Stimulated activated CD8-positive, alpha-beta memory T cell treated with anti-CD3 and anti-CD28 coated beads, Interleukin-4, amount 100 ng/mL, for 4 hours (primary cell): ENCODE measurements at places on chromosomes 1 and 21.

GRCh38 chr1:67745875-67746698 lies 61.1 kb downstream of the GADD45A start:
- DNase-seq = no peak

GRCh38 chr1:167276969-167277368 lies 56.3 kb downstream of the POU2F1 start:
- DNase-seq = no peak

GRCh38 chr1:15261155-15262002 lies 14.4 kb downstream of the FHAD1 start:
- DNase-seq = no peak

DNA sequence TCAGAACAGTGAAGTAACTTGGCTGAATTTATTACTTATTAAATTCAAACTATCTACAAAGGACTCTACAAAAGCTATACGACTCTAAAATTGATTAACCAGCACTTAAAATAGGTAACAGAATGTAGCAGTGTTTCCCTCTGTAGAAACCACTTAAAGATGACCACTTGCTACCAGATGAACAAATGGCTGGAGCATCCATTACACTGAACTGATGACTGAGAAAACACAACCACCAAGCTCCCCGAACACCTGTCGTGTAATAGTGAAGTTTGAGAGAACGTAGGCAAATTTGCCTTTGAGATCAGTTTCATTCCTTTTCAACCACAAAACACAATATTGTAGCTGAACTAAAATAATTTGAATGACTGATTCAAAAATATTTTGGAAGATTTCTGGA lies 226.7 kb downstream of the KCNT2 start:
- DNase-seq = no peak

GRCh38 chr21:43866260-43866629 lies 1.2 kb downstream of the AGPAT3 start:
- DNase-seq = no peak

DNA sequence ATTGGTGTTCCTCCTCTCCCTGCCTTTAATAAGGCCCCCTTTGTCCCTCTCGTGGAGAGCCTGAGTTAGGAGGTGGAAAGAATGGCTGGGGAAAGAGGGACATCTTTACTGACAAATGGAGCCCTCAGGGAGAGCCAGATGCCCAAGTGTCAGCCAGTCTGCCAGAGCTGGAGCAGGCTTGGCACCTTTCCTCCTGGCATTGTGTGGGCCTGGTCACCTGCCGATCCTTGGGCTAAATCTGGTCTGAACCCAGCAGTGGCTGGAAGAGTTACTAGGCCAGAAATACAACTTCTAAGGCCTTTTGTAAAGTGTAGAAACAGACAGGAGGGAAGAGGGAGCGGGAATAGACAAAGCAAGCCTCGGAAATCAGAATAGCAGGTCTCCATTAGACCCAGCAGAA lies 24.9 kb downstream of the VANGL1 start:
- DNase-seq = no peak

DNA sequence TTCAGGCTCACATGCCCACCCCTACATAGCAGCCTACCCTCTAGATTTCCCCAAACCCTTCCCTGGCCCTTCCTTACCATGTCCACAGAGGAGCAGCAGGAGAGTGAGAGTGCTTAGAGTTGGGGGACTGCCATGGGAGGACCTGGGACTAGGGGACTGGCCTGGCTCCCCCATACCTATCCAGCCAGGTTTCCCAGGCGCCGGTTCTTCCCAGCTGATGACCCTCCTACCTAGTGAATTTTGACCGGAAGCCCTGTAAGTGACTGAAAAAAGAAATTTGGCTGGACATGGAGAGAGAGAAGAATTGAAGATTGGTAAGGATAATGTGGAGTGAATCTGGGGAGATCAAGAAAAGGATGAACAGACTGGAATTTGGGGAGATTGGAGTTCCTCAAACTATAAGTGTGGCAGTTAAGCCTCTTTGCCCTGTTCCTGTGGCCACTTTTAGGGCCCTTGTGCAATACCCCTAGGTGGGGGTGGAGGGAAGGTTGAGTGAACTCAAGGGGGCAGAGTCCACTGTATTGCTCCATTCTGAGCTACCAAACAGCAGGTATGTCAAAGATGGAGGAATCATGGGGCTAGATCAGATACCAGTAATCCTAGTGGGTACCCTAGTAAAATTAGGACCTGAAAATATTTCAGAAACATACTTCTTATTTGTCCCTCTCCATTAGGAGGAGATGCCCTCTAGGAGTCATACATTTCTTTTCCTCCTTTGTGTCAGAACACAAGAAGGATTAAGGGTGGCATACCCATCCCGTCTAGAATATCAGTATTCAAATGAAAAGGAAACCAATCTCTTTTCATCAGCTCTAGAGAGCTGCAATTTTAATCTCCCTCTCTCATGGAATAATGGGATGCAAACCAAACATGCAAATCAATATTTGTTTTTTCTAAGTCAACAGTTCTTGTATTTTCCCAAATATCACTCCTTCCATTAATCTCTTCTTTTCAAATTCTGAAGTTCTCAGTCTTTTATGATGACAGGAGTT lies 1.2 kb downstream of the HJV start:
- no peak for DNase-seq

- DNase-seq = no peak
These were observed 10.8 kb downstream of the SLC45A3 start for GRCh38 chr1:205669341-205670149.

DNA sequence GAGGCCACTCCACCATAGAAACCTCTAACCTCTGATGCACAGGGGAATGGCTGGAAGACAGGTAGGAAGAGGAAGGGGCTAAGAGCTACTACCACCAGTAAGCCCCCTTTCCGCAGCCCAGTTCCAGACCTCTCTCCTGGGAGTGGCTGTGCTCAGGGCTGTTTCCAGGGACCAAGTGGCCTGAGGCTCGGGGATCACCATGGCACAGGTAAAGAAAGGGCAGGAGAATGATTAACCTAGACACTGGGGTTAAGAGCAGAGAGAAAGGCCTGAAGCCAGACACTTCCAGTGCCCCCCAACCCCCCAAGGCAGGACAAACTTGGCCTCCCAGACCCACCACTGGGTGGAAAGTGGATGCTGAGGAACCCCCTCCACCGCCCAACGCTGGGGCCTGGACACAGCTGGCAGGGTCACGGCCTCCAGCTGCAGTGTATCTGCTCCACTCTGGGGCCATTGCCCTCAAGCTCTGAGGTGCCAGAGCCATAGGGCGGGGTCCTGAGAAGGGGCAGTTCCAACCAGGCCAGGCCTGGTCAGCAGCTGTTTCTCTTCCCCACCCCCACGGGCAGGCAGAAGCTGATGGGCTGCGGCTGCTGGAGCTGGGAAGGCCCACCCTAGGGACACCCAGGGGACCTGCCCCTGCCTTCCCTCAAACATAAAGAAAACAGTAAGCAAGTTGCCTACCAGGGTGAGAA lies 2.6 kb downstream of the TAGLN2 start:
- no peak for DNase-seq

- no peak for DNase-seq
These were observed 6.6 kb downstream of the OSBPL9 start for GRCh38 chr1:51623450-51623849.

- no peak for DNase-seq
These were observed 94.1 kb upstream of the CD53 start for GRCh38 chr1:110778821-110779220.

DNA sequence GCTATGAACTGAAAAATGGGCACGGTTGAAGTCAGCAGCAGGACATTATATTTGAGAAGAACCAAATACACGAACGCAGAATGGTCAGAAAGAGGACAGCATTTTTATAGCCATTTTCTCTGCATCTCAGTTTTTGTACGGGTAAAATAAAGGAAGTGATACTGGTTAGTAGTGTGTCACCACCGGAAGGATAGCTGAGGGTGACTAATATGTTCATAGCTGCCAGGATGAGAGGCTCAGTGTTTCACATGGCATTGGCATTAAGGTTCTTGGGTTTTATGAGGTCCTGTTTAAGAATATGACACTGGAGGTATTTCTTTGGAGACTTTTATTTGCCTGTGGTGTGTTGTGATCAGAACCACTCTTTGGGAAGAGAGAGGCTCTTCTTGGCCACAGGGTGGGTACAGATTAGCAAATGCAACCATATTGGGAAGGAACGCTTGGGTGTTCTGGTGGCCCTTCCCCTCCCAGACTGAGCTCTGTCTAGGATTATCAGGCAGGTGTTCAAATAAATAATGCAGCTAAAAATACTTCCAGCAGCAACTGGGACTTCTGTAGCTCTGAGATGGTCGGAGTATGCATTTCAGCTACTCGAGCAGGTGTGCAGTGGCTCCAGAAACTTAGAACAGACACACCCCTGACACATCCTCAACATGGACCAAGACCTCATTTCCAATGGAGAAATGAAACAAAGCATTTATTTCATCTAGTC lies 158.2 kb downstream of the PBX1 start:
- no peak for DNase-seq

- peak; percentile 58 for DNase-seq
These were observed 5.0 kb upstream of the CHI3L2 start for GRCh38 chr1:111222308-111223125.

- DNase-seq = no peak
These were observed 145.0 kb upstream of the DUSP10 start for GRCh38 chr1:221886743-221887414.

DNA sequence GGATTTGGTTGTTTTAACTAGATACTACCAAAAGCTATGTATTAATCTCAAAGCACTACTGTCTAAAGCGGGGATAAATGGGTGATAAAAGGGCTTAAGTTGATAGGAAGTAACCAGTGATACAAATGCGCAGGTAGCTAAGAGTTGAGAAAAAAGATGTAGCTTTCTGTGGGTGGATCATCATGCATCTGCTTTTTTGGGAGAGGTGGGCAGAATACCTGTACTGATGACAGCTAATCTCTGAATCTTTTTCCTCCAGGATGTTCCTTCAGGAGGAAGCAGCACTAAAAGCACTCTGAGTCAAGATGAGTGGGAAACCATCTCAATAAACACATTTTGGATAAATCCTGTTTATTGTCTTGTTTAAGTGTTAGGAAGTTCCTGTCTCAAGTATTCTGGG lies 1.2 kb downstream of the RPS27 start:
- no peak for DNase-seq

DNA sequence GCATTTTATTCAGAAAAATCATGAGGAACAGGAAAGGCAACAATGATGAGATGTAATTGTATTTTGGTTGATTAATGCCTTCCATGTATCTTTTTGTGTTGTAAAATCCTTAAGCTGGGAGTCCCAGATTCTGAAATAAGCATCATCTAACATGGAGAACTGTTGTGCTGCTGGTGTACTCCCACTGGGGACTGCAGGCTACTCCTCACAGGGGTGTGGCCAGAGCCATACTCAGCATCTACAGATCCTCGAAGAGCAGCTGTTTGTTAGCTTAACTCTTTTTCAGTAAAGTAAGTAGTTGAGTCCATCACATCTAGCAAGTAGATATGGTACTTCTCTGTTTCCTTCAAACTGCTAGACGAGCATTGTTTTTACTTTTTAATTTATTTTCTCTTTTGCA lies 358.0 kb downstream of the BRINP3 start:
- no peak for DNase-seq

DNA sequence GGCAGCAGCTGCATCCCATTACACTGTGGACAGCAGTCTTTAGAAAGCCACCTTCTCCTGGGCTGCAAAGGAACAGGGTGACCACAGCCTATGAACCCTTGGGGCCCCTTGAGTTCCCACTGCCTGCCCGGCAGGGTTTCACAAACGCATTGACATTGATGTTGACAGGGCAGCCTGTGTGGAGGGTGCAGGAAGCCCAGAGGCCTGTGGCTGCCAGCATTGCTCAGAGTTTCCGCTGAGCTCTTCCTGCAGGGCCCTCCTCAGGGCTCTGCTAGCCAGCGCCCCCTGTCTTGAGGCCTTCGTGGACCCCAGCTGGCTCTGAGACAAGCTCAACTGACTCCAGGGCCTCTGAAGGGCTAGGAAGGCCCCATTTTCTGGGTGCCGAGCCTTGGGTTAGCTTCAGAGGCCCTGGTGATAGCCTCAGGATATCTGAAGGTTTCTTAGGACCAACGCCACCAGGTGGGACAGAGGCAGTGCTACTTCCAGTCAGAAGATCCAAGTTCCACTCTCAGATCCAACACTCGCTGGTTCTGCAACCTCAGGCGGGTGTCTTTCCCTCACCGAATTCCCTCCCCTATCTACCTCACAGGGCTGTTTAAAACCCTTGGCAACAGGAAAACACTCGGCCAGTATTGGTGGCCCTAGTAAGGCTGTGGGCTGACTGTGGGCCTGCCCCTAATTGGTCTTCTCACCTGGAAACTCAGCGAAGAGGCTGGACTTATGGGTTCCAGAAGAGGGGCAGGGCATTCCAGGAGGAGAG lies 27.2 kb upstream of the EPS8L3 start:
- peak; percentile 67 for DNase-seq

GRCh38 chr1:19400192-19400611 lies 85.1 kb downstream of the CAPZB start:
- no peak for DNase-seq

- no peak for DNase-seq
These were observed 144.1 kb downstream of the OMA1 start for GRCh38 chr1:58402444-58402843.

DNA sequence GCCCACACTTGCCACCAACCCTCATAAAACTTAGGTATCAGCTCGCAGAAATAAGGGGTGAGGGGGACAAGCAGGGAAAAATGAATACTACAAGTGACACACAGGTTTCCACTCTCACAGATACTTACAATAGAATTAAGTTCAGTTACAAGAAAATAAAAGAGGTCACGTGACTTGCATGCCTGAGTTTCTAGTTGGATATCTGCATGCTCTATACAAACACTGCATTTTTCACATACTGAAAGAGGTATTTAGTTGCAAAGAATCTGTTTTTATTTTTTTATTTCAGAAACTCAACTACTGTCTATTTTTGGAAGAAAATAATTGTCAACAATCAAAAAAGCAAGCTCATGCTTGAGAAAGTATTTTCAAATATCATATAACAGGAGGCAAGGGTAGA lies 43.5 kb downstream of the DPYD start:
- no peak for DNase-seq

- no peak for DNase-seq
These were observed 431.9 kb upstream of the RUNX1 start for GRCh38 chr21:35481005-35481404.

DNA sequence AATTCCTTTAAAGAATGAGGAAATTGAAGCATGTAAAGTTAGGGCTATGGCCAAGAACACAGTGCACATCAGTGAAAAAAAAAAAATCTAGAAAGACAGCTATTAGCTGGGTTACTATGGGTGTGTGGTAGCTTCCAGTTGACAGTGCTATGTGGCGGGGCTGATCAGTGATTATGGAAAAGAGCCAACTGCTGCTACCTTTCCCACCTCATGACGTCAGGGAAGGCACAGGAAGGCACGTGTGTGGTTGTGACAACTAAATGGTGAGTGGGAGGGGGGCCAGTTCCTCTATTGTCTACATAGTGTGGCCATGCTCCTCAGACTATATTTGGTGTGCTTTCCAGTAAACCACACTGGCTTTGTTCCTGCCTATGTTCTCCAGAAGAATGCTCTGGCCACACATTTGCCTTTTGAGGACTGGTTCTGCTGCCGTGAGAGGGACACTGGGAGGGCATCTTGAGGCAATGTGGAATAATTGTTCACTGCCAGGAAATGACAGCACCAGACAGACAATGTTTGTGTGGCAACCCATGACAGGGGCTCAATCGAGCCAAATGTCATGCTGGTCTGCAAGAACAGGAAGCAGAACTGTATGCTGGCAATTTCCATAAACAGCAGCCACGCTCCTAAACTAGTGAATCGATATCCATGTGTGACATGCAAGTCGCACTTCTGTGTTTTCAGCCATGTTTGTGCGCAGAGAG lies 3.0 kb upstream of the SDE2 start:
- peak; percentile 6 for DNase-seq

GRCh38 chr1:231264642-231265041 lies 23.6 kb downstream of the GNPAT start:
- DNase-seq = no peak

GRCh38 chr21:42997053-42997452 lies 22.7 kb downstream of the PKNOX1 start:
- no peak for DNase-seq
